ENCODE measurements at places on chromosomes 11 and 22. TPM values are rescaled to one million over a fixed set of nuclear protein-coding genes. Genes with fewer than 3 reads are reported as not detected.
A peak's percentile ranks its signal among the peaks of the same experiment; 100 is the strongest.

- DNase-seq = no peak
These were observed 28.7 kb downstream of the SBF1 start for GRCh38 chr22:50445880-50446707.

GRCh38 chr11:111743700-111744099 is 22.5 kb downstream of the PPP2R1B start:
- DNase-seq = no peak

GRCh38 chr11:115263799-115264656 is 240.2 kb downstream of the CADM1 start:
- DNase-seq = no peak

- DNase-seq = no peak
These were observed 99.4 kb upstream of the PITPNB start for GRCh38 chr22:28018461-28018927.

Gene SAA4
- not detected for total RNA-seq

Gene SERHL2
- 2.3 TPM for total RNA-seq

DNA sequence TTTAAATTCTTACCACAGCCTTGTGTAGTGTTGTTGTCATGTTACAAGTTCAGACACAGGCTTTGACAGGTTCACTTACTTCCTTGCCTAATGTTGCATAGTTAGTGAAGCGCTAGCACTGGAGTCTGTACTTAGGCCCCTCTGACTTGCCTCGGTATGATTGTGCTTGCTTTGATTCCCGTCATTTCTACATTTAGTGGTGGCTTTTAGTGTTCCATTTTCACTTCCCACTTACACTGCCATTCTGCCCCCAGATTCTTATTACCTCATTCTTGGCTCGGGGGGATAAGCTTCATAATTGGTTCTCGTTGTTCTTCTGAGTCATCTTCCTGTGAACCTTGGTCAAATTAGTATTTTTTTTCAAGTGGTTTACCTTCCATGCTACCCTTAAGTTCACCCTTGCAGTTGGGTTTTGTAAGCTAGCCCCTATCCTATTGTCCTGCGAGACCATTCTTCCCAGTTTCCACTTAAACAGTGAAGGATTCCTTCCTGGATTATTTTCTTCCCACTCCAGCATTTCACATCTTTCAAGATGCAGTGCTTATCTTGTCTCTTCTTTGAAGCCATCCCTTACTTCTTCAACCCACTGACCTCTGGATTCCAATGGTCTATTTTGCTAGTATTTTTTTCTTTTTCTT is 68.7 kb downstream of the DDX10 start:
- DNase-seq = peak; percentile 58

- no peak for DNase-seq
These were observed 3.1 kb downstream of the CYB5R3 start for GRCh38 chr22:42645938-42646568.

DNA sequence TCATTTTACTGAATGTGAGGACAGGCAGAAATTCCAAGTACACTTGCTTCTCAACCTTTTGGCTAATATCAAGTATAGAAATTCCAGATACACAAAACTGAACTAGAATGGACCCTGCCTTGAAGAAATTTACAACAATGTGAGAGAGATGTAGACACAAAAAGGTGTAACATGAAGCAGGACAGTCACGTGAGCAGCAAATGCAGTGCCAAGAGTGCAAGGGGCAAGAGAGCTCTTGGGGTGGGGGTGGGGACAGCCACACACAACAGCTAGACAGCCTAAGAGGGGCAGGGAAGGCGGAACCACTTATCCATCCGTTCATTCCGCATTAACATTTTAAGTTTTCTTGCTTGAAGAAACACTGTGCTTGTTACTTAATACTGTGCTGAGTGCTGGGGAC is 28.9 kb downstream of the PLEKHA7 start:
- DNase-seq = no peak

Gene PNPLA5
- total RNA-seq = 0.17 TPM

Gene YPEL4
- under 0.01 TPM for total RNA-seq

DNA sequence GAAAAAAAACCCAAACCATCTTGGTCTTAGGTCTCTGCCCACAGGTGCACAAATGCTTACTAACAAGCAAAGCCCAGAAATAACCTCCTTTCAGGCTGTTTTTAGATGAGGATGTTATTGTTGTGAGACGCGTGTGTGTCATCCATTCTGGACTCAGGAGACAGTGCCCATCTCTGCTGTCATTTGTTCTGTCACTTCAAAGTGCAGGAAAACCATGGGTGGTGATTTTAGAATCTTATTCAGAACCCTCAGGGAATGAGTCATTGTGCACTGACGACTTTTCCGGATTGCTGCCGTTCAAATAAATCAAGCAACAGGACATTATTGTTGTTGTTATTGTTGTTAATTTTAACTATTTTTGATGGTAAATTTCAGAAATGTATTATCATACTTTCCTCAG is 110.3 kb downstream of the LRRC32 start:
- peak; percentile 37 for DNase-seq

Gene LYVE1
- total RNA-seq = not detected

DNA sequence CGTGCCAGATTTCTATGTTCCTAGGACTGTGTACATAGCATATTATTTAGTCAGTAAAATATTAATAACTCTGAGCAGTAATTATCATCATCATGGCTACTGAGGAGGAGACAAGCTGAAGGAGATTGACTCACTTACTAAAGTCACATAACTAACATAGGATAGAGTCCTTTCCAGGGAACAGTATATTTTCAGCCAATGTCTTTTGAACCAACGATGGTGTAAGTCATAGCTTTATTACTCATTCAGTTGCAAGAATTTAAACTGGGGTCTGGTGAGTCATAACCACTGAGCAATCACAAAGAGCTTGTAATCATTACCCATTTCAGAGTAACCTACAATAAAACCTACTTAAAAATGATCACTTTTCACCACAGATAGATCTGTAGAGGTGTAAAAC is 1564.8 kb upstream of the TENM4 start:
- peak; percentile 93 for DNase-seq

- no peak for DNase-seq
These were observed 51.9 kb downstream of the CD44 start for GRCh38 chr11:35190804-35191348.
